Vagina (tissue), 2 donors: ENCODE measurements at places on chromosomes 4 and X. TPM values are rescaled to one million over a fixed set of nuclear protein-coding genes. Genes with fewer than 3 reads are reported as not detected.
A peak's percentile ranks its signal among the peaks of the same experiment; 100 is the strongest.

DNA sequence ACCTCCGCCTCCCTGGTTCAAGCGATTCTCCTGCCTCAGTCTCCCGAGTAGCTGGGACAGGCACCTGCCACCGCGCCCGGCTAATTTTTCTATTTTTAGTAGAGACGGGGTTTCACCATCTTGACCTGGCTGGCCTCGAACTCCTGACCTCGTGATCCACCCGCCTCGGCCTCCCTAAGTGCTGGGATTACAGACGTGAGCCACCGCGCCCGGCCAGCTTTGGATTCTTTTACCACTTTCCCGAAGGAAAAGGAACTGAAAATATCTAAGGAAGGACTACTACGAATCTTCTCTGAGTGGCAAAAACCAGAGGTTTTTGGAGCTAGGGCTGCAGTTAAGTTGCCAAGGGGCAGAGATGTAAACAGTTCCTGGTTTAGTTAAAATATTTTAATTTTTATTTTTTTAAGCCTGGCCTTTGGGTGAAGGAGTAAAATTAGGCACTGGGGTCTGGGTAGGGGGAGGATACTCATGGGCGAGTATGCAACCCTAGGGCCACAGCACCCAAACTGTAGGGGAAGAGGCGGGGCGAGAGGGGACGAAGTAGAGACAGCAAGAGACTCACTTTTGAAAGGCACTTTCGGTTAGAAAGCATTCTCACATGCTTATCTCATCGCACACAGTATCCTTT lies 525 bp upstream of the CISD2 start:
- no peak for DNase-seq

- DNase-seq = no peak
These were observed 107.3 kb downstream of the CPEB2 start for GRCh38 chr4:15109600-15109999.

DNA sequence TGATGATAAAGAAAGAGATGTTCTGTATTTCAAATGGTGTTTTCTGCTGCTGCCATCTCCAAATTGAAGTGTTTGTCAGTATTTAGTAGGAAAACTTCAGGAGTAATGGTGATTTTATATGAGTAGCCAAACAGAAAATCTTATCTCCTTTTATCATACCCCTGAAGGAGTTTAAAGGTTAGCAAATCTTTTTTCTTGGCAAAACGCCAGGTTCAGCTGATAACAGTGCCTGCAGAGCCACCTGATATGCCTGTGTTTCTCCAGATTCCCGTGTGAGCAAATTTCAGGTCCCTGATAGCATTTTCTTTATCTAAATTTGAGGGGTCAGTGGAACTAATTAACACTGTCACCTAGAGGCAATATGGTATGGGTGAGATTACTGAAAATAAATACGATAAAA lies 65.8 kb upstream of the ETNPPL start:
- DNase-seq = no peak

Gene FMR1NB
- total RNA-seq = not detected

DNA sequence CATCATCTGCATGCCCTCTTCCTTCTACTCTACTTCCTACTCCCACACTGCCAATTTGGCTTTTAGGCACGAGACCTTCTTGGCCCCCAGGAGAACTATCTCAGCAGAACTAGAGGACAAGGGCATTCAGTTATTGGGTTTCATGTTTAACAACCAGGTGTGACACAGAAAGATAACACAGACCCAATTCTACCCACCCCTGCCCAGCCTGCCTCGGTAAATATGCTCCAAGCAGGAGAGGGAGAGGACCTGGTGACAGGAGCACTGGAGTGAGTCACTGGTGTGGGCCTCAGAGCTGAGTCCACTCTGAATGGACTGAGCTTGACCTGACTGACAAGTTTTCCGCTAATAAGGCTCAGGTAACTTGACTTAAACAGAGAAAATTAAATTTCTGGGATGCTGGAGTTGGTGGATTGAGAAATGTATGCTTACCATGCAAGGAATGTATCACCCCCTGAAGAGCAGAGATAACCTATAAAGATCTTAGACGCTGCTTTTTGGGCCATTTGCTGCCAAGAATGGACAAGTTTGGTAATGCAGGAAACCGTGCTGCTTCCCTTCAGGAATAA lies 52.5 kb downstream of the CASP3 start:
- DNase-seq = peak; percentile 81

Gene ATP7A
- total RNA-seq = 8.1 TPM

DNA sequence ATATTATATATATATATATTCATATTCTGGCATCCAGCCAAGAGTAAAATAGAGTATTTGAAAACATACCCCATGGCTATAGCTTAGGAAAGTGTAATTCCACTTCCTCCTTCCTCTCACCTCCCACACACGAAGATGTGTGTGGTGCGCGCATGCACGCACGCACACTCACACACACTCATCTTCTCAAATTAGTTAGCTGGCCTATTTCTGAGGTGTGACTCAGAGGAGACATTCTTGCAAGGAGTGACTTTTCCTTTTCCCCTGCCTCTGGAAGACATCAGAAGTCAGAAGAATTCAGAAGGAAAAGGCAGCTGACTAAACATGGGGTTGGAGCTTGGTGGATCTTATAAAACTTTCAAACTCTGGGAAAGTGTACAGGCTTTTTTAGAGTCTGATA lies 8.8 kb downstream of the ENPEP start:
- no peak for DNase-seq

Gene ANOS1
- 3.2 TPM for total RNA-seq

Gene MAP3K15
- 0.25 TPM for total RNA-seq

Gene ZFYVE28
- 11.3 TPM for total RNA-seq

GRCh38 chr4:106746451-106746850 lies 289.7 kb downstream of the DKK2 start:
- DNase-seq = no peak

Gene COX7B2
- not detected for total RNA-seq

Gene KLHL4
- total RNA-seq = 0.25 TPM

DNA sequence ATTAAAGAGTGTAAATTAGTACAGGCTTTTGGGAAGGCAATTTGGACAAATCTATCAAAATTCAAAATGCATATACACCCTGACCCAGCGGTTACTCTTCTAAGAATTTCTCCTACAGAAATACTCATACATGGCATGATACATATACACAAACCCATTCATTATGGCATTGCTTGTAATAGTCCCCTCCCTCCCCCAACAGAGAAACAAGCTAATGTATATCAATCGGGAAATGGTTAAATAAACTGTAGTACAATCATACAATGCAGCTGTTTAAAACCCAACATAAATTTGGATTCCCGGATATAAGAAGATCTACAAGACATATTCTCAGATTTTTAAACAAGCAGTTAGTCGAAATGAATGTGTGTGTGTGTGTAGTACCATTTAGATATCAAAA lies 808 bp downstream of the HUWE1 start:
- DNase-seq = no peak

Gene PRDM8
- 15.0 TPM for total RNA-seq

- DNase-seq = no peak
These were observed 16.9 kb downstream of the TRIM75 start for GRCh38 chr4:165070560-165070959.

- DNase-seq = no peak
These were observed 190.3 kb downstream of the DHX15 start for GRCh38 chr4:24394041-24394440.

- no peak for DNase-seq
These were observed 3.8 kb downstream of the GABRE start for GRCh38 chrX:151970661-151971060.

DNA sequence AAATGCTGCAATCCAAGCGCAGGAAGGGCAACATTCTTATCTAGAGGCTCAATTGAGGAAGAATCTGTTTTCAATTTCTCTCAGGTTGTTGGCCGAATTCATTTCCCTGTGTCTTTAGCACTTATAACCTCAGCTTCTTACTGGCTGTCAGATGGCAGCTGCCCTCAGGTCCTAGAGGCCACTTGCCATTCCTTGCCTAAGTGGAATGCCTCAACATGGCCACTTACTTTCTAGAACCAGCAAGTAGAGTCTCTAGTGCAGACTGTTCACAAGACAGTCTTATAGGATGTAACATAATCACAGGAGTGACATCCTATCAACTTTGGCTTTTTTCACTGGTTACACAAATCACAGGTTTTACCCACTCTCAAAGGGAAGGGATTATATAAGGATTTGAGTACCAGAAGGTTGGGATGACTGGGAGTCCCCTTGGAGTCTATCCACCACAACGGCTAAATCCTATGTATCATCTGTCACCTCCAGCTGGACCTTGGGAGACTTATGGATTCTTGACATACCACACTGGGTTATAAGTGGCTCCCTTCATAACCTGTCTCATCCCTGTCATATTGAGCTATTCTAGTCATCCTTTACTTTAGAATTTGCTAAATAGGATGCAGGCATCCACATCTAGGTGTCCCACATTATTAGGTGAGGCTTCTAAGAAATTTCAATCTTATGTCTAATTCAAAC lies 297.9 kb upstream of the CTSO start:
- DNase-seq = no peak

DNA sequence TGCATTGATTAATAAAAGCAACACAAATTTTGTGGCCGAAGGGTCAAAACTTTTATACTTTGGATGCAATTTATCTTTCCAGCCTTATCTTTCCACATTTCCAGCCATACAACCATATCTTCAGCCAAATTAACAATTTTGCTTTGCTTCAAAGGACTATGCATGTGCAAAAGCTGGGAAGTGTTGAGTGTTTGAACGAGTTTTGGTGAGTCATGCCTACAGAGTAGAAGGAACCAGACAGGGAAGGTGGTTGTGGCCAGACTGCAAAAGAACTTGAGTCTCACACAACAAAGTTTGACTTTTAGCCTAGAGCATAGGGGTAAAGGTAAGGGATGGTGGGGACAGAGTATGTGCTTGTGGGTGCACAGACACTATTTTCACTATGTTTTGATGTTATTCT lies 53.0 kb upstream of the GABRA2 start:
- no peak for DNase-seq

Gene DCAF8L2
- total RNA-seq = not detected

- DNase-seq = no peak
These were observed 95.8 kb downstream of the COL25A1 start for GRCh38 chr4:109206620-109207019.

GRCh38 chrX:1502241-1502640 lies 34.7 kb downstream of the P2RY8 start:
- DNase-seq = no peak

Gene APBB2
- total RNA-seq = 68.8 TPM

DNA sequence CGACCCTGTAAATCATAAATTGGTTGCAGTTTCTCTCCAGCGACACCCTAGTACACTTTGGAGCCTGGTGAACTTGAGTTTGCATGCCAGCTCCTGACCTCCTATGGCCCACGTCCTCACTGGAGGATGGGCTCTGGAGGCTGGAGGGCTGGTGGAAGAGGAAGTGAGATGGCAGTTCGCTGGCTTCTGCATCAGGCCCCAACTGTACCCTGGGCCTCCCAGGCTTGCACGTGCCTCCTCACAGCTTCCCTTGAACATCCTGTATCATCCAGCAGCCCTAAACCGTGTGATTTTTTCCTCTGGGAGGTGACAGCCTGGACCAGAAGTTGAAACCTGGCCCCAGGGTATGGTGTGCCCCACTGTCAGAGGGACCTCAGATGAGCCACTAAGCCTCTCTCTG lies 78.5 kb downstream of the HTRA3 start:
- peak; percentile 72 for DNase-seq

DNA sequence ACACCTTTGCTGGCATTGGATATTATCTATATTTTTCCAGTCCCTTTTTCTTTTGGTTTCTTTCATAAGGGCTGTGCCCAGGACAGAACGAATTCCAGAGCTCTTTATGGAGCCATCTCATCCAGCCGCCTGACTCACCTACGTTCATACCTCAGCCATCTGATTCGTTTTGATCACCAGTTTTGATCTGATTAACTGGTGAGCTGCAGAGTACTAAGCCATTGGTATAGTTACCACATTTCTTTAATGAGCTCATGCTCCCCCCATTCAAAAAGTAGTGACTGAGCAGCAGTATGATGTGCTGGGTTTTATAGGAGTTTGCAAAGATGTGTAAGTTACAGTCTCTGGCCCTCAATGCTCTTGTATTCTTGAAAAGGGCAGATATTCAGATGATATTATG lies 43.0 kb upstream of the CDKN2AIP start:
- no peak for DNase-seq

Gene TRO
- total RNA-seq = 12.3 TPM

Gene CT45A2
- total RNA-seq = not detected

Gene TNIP3
- not detected for total RNA-seq

Gene ATP8A1
- total RNA-seq = 10.8 TPM

DNA sequence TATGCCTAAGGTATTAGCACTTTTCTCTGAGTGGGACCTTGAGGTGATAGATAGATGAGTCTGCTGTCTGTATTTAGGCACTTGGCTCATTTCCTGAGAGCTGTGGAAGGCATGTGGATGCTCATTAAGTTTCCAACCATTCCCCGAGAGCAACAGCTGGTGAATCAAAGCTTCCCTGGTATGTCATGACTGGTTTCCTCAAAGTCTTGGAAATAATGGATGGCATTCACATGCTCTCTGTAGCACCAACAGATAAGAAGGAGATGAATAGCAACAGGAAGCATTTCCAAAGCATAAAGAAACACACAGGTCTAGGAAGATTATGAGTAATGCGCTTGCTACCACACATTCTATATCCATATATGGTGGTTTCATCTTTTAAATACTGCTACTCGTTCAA lies 118.3 kb upstream of the ETNPPL start:
- no peak for DNase-seq

Gene ATP10D
- 25.3 TPM for total RNA-seq

GRCh38 chr4:106565727-106566126 lies 197.1 kb upstream of the GIMD1 start:
- DNase-seq = no peak

GRCh38 chrX:123084797-123085196 lies 99.3 kb upstream of the GRIA3 start:
- no peak for DNase-seq

- no peak for DNase-seq
These were observed 274.1 kb upstream of the MAGEB2 start for GRCh38 chrX:29941287-29941686.

DNA sequence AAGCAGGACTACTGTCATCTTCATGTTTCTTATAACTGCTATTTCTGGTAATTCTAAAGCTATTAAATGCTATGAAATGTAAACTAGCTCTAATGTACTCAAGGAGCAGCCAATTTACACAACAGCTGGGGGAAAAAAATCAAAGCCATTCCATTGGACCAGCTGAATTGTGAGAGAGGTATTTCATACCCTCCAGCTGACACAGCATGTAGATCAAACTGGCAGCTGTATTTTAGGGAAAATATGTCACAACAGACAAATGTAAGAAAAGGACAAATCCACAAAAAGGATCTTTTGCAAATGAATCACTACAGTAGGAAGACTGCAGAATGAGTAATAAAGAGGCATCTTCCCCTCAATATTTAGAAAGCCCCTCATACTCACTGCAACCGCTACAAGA lies 65.2 kb upstream of the FAM47B start:
- no peak for DNase-seq

Gene GAB3
- total RNA-seq = 7.6 TPM

Gene FANCB
- total RNA-seq = 0.74 TPM
